Fibroblast of skin of right quadriceps (primary cell): ENCODE measurements at places on chromosomes 5 and 9.

DNA sequence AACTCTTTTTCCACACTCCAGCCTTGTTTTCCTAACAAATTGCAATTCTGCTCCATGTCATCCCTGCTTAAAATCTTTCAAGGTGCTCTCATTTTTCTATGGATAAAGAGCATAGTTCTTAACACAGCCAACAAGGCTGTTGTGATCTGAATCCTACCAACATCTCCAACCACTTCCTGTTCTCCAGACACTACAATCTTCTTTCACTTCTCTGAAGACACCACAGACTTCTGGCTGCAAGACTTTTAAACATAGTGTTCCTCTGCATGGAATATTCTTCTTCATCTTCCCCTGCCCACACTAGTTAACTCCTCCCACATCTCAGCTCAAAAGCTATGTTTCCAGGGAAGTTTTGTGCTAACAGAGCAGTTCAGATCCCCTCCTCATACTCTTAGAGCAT is 404.8 kb downstream of the MAN2A1 start:
- no peak for DNase-seq

- peak; percentile 5 for DNase-seq
Measured at GRCh38 chr9:11755951-11756350, 937.2 kb upstream of the TYRP1 start.

- no peak for DNase-seq
Measured at GRCh38 chr5:142970440-142971030, 200.4 kb downstream of the ARHGAP26 start.

- no peak for DNase-seq
Measured at GRCh38 chr5:119966028-119966427, 336.7 kb downstream of the FAM170A start.

DNA sequence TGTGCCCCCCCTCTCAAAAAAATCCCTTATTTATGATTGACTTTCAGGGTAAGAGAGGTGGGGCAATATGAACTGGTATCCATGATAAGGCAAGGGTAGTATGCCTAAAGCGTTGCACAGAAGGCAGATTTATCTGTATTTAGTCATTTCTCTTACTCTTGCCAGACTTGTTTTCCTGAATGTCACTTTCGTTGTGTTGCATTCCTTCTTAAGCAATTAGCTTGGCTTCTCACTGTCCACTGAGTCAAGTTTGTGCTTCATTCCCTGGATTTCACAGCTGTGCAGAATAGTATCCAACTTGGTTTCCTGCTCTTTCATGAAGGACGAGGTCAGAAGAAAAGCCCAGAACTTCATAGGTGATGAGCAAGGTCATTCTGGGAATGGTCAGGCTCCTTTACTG is 301.5 kb upstream of the ACTBL2 start:
- no peak for DNase-seq

DNA sequence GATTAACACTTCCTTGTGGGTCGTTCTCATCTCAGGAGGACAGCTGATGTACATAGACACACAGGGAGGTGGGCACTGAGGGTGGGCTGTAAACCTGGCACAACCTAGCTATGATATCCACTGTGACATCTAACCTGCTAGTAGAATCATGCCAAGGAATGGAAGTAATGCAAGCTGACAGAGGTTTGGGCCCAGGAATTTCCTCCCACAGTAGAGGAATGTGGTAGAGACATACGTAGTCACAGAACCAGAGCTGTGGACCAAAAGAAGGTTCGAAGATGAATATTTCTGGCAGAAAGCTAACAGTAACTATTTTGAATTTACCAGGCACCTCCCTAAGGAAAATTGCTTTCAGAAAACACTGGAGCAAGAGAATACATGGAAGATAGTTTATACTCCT is 15.2 kb upstream of the DNAJC25 start:
- DNase-seq = no peak

- no peak for DNase-seq
Measured at GRCh38 chr9:123305879-123306278, 37.5 kb upstream of the STRBP start.

DNA sequence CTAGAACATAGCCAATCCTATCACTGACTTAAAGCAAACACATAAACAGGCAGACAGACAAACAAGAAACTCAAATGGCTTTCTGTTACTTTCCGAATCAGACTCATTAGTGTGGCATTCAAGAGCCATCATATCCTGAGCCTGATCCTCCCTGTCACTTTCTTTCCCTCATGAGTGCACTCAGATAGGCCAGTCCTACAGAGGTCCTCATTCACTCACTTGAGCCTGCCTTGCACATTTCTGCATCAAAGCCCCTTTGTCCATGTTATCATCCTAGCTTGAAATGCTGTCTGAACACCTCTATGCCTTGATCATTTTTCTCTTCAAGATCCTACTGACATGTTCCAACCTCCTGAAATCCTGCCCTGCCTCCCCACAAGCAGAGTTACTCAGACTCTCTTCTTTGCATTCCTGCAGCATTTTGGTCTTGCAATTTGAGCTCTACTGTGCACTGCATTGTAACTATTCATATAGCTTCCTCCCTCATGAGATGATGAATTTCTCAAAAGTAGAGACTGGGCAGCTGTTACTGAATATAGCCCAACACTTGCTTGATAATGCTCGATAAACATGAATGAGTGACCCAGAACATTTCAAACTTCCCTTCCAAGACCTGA is 126.9 kb downstream of the PALM2AKAP2 start:
- DNase-seq = peak; percentile 75

GRCh38 chr9:129549139-129549538 is 71.8 kb downstream of the C9orf50 start:
- DNase-seq = no peak

- DNase-seq = no peak
Measured at GRCh38 chr5:135150767-135151166, 116.7 kb upstream of the PITX1 start.

GRCh38 chr9:112711050-112711689 is 6.7 kb downstream of the INIP start:
- DNase-seq = peak; percentile 43

DNA sequence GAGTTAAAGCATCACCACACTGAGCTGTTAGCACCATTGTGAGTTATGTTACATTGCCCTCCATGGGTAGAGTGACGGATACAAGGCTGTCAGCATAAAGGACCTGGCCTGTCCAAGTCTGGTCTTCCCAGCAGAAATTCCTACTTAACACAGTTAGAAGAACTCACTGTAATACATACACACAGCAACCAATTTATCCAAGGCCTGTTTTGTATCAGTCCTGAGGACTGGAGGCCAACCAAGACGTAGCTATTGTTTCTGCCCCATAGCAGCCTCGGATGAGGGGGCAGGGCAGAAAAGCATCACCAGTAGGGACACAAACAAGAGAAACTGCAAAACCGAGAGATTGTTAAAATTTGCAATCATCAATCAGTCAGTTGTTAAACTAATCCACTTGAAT is 66.0 kb upstream of the CKMT2 start:
- DNase-seq = no peak

- peak; percentile 19 for DNase-seq
Measured at GRCh38 chr5:42250-42649, 49.7 kb upstream of the PLEKHG4B start.
